Dermis lymphatic vessel endothelial cell (primary cell): ENCODE measurements at places on chromosomes 12 and 14. TPM values are rescaled to one million over a fixed set of nuclear protein-coding genes. Genes with fewer than 3 reads are reported as not detected.

The PEX5 gene
- 31.4 and 38.8 TPM in 2 replicates for total RNA-seq

The CYP46A1 gene
- total RNA-seq: 0.11 and 0.26 TPM in 2 replicates

The LRRC10 gene
- not detected in 2 replicates for total RNA-seq

The CCDC38 gene
- not detected in 2 replicates for total RNA-seq

The WNT5B gene
- total RNA-seq: 0.17 and 2.7 TPM in 2 replicates

The C14orf180 gene
- total RNA-seq: not detected in 2 replicates

The ANKRD33 gene
- total RNA-seq: 0.09 and 0.11 TPM in 2 replicates

The EXD2 gene
- total RNA-seq: 21.5 and 26.7 TPM in 2 replicates

The CLEC14A gene
- total RNA-seq: 83.6 and 149 TPM in 2 replicates

The AICDA gene
- not detected in 2 replicates for total RNA-seq

The ESR2 gene
- under 0.01 and 0.11 TPM in 2 replicates for total RNA-seq

The PFDN5 gene
- 495 and 525 TPM in 2 replicates for total RNA-seq

The RNASE13 gene
- not detected in 2 replicates for total RNA-seq

The ARF3 gene
- 39.1 and 40.5 TPM in 2 replicates for total RNA-seq

The KLHDC1 gene
- total RNA-seq: 2.6 and 3.6 TPM in 2 replicates

The SLC17A8 gene
- total RNA-seq: under 0.01 TPM in 1 of 2 replicates, not detected in the other

The KLRD1 gene
- total RNA-seq: 0.09 and 0.11 TPM in 2 replicates

The FAM186B gene
- total RNA-seq: 0.11 and 0.26 TPM in 2 replicates

The KRT86 gene
- not detected in 2 replicates for total RNA-seq

The GATC gene
- total RNA-seq: 17.0 and 22.3 TPM in 2 replicates

The RPGRIP1 gene
- total RNA-seq: 0.33 and 0.69 TPM in 2 replicates

The TMTC2 gene
- total RNA-seq: 6.1 and 7.6 TPM in 2 replicates

The PDE3A gene
- total RNA-seq: 0.43 and 2.8 TPM in 2 replicates

The PZP gene
- 0.09 and 0.11 TPM in 2 replicates for total RNA-seq

The AKAP6 gene
- 0.22 and 0.86 TPM in 2 replicates for total RNA-seq

The DNAJC22 gene
- total RNA-seq: 0.22 and 0.52 TPM in 2 replicates

The UNC79 gene
- total RNA-seq: under 0.01 TPM in 2 replicates

The PLEKHG7 gene
- not detected in 2 replicates for total RNA-seq

The SMCO3 gene
- total RNA-seq: 1.8 and 2.1 TPM in 2 replicates

The COX8C gene
- total RNA-seq: not detected in 2 replicates

The RFLNA gene
- under 0.01 TPM in 1 of 2 replicates, not detected in the other for total RNA-seq

The KTN1 gene
- 184 and 207 TPM in 2 replicates for total RNA-seq

The TGM1 gene
- 0.09 and 0.22 TPM in 2 replicates for total RNA-seq

The MMAB gene
- total RNA-seq: 10.4 and 11.1 TPM in 2 replicates
